ENCODE measurements at places on chromosomes 4 and X. TPM values are rescaled to one million over a fixed set of nuclear protein-coding genes. Genes with fewer than 3 reads are reported as not detected.
A peak's percentile ranks its signal among the peaks of the same experiment; 100 is the strongest.

Gene MUC7
- total RNA-seq: not detected

Gene MAGEA9B
- total RNA-seq: not detected

- H3K27ac ChIP-seq: no peak overlapping the region
- H3K27me3 ChIP-seq: no peaks in the 10 kb centered on the region
- no peak overlapping the region for H3K4me3 ChIP-seq
- H3K4me1 ChIP-seq: no peaks in the 10 kb centered on the region
Observed at GRCh38 chr4:157992948-157993839, 179.6 kb downstream of the GASK1B start.

Gene TLL1
- total RNA-seq: 0.19 TPM

Gene SLC4A4
- 28.7 TPM for total RNA-seq

Gene BBS7
- total RNA-seq: 2.6 TPM

Gene CPLX1
- 2.9 TPM for total RNA-seq

DNA sequence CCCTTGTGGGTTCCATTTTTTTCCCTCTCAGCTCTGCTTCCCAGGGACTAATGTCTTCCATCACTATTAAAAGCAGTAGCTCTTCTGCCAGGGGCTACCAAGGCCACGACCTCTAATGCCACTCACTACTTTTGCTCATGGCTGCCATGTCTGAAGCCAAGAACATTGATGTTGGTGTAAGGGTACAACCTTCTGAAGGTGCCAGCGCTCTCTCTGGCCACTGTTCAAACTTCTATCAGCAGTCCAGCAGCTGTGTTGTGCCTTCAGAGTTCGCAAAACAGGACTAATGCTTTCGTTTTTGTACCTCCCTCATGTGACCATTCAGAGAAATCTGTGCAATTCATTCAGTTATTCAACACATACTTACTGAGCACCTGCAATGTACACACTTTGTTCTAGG lies 121.5 kb upstream of the ENPEP start:
- H3K4me1 ChIP-seq: no peaks in the 10 kb centered on the region
- no peak overlapping the region for H3K27ac ChIP-seq
- no peak overlapping the region for H3K4me3 ChIP-seq
- H3K36me3 ChIP-seq: no peaks in the 10 kb centered on the region
- no peak for DNase-seq
- H3K27me3 ChIP-seq: no peaks in the 10 kb centered on the region

DNA sequence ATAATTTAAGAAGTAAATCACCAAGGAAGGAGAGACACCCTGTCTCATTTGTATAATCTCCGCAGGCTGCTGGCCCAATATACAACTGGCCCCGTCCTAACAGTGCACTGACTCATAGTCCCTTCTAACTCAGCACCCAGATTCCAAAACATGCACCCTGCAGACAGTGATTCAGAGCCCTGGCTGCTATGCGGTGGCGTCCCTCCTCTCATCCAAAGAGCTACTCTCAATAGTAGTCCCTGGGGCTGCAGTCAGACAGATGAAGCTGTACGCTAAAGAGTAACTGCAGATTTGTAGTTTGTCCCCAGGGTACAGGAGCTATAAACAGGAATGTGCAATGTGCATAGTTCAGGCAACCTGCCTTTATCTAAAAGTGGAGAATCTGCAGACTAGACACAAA lies 23.0 kb downstream of the GABRA3 start:
- no peak for DNase-seq
- no peaks in the 10 kb centered on the region for H3K36me3 ChIP-seq
- H3K27me3 ChIP-seq: no peaks in the 10 kb centered on the region
- H3K27ac ChIP-seq: no peak overlapping the region
- H3K4me1 ChIP-seq: no peaks in the 10 kb centered on the region

- DNase-seq: no peak
- H3K36me3 ChIP-seq: peaks cover 9% of the 10 kb centered on the region
- no peak overlapping the region for H3K4me3 ChIP-seq
- H3K4me1 ChIP-seq: no peaks in the 10 kb centered on the region
- no peak overlapping the region for H3K27ac ChIP-seq
Observed at GRCh38 chr4:143196323-143196722, 11.6 kb downstream of the USP38 start.

- H3K4me3 ChIP-seq: no peak overlapping the region
- no peaks in the 10 kb centered on the region for H3K27me3 ChIP-seq
- no peaks in the 10 kb centered on the region for H3K36me3 ChIP-seq
- no peak for DNase-seq
- no peaks in the 10 kb centered on the region for H3K4me1 ChIP-seq
- H3K27ac ChIP-seq: no peak overlapping the region
Observed at GRCh38 chr4:21765810-21766407, 182.7 kb downstream of the KCNIP4 start.

- no peak overlapping the region for H3K27ac ChIP-seq
- H3K36me3 ChIP-seq: no peaks in the 10 kb centered on the region
- no peak for DNase-seq
Observed at GRCh38 chrX:150868625-150869024, 29.8 kb downstream of the CD99L2 start.

- no peak overlapping the region for H3K4me3 ChIP-seq
- H3K36me3 ChIP-seq: no peaks in the 10 kb centered on the region
- H3K27me3 ChIP-seq: no peaks in the 10 kb centered on the region
- no peak overlapping the region for H3K27ac ChIP-seq
Observed at GRCh38 chrX:154313147-154313546, 17.6 kb downstream of the TKTL1 start.

DNA sequence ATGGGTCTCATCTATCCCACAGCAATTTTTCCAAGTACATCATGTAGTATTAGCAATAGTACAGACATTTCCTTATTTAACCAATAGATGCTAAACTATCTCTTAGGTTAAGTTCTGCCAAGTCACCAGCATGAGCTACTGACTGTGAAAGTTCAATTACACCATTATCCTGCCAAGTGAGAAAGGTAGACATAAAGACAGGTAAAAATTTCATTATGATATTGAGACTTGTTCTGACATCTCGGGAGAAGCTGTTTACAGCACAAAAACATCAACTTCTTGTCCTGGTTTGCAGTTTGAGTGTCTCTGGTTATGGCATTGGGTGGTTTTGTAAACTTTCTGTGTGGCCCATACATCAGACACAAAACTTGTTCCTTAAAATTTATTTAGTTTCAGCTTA lies 622.4 kb upstream of the PCDH10 start:
- H3K27me3 ChIP-seq: no peaks in the 10 kb centered on the region
- DNase-seq: no peak
- H3K36me3 ChIP-seq: no peaks in the 10 kb centered on the region
- H3K27ac ChIP-seq: no peak overlapping the region
- H3K4me1 ChIP-seq: no peaks in the 10 kb centered on the region

Gene GDI1
- 36.1 TPM for total RNA-seq

- H3K36me3 ChIP-seq: no peaks in the 10 kb centered on the region
- no peak overlapping the region for H3K4me3 ChIP-seq
- H3K4me1 ChIP-seq: no peaks in the 10 kb centered on the region
- H3K27me3 ChIP-seq: no peaks in the 10 kb centered on the region
- no peak overlapping the region for H3K27ac ChIP-seq
Observed at GRCh38 chr4:149993030-149993429, 85.2 kb upstream of the DCLK2 start.

- peak; percentile 87 for DNase-seq
- no peak overlapping the region for H3K4me3 ChIP-seq
- H3K4me1 ChIP-seq: peaks cover 7% of the 10 kb centered on the region
- H3K27ac ChIP-seq: no peak overlapping the region
Observed at GRCh38 chr4:1043651-1044468, 32.4 kb downstream of the FGFRL1 start.

Gene S100P
- total RNA-seq: 4.8 TPM

Gene SMPX
- total RNA-seq: 0.51 TPM

DNA sequence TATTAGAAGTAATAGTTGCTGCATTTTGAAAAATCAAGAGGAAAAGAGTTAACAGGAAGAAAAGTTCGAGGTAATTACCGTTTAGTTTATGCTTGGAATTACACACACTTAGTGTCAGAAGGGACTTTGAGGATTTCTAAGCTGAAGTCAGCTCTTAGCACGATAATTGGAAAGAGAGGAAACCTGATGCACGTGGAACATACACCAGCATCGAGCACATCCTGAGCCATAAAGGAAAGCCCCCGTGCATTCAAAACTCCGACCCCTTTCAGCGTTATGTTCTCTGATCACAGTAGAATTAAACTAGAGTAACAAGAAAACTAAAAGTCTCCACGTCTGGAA lies 400 bp upstream of the PAQR3 start:
- no peak for DNase-seq
- peaks cover 12% of the 10 kb centered on the region for H3K4me1 ChIP-seq
- no peak overlapping the region for H3K27ac ChIP-seq
- H3K27me3 ChIP-seq: no peaks in the 10 kb centered on the region
- H3K36me3 ChIP-seq: no peaks in the 10 kb centered on the region

Gene RTL5
- 2.9 TPM for total RNA-seq

Gene FGA
- 15,902 TPM for total RNA-seq

Gene CLNK
- total RNA-seq: not detected

GRCh38 chr4:40301603-40302002 lies 33.5 kb upstream of the CHRNA9 start:
- H3K27me3 ChIP-seq: no peaks in the 10 kb centered on the region
- no peak overlapping the region for H3K27ac ChIP-seq
- DNase-seq: no peak
- no peaks in the 10 kb centered on the region for H3K36me3 ChIP-seq
- H3K4me1 ChIP-seq: no peaks in the 10 kb centered on the region
- no peak overlapping the region for H3K4me3 ChIP-seq

- no peaks in the 10 kb centered on the region for H3K4me1 ChIP-seq
- H3K27me3 ChIP-seq: no peaks in the 10 kb centered on the region
- DNase-seq: no peak
Observed at GRCh38 chr4:184232202-184232601, 14.5 kb upstream of the ENPP6 start.

GRCh38 chrX:69138118-69138390 lies 27.2 kb downstream of the PJA1 start:
- H3K4me3 ChIP-seq: no peak overlapping the region
- no peak for DNase-seq
- H3K27me3 ChIP-seq: no peaks in the 10 kb centered on the region
- no peaks in the 10 kb centered on the region for H3K4me1 ChIP-seq

Gene POU4F2
- total RNA-seq: not detected

Gene DRP2
- not detected for total RNA-seq

DNA sequence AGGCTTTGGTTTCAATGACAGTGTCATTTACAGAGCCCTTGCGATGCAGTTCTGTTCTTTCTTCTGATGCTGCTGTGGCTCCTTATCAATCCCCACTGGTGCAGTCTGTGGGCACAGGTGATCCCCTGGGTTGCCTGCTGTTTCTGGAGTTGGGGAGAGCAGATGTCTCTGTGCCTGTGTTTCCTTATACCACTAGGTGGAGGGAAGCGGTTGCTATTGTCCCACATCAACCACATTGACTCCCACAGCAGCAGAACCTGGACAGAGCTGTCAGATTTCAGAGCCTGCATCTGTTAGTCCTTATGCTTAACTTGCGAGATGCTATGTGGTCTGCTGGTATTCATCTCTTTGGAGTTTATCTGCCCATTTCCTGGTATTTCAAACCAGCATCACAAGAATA lies 57.7 kb downstream of the NEIL3 start:
- no peaks in the 10 kb centered on the region for H3K4me1 ChIP-seq
- no peaks in the 10 kb centered on the region for H3K27me3 ChIP-seq
- no peak overlapping the region for H3K27ac ChIP-seq
- no peak overlapping the region for H3K4me3 ChIP-seq

Gene MID1
- 2.2 TPM for total RNA-seq

Gene CDX4
- not detected for total RNA-seq

DNA sequence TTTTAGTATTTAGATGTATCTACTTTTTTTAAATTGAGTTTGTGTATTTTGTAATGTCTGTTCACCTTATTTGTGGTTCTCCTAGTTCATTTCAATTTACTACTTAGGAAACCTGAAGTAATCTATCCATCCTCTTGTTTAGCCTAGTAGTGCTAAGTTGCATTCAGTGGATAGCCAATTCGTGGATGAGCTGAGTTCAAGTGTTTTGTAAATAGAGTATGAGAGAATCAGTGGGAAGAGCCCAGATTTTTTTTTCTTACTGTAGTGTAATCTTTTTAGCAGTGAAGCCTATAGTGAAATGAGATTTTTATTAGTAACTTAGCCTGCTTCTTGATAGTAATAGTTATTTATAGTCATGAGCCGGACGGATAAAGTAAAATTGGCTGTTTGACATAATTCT lies 21.7 kb downstream of the STAG2 start:
- no peaks in the 10 kb centered on the region for H3K27me3 ChIP-seq
- H3K4me3 ChIP-seq: no peak overlapping the region
- no peak overlapping the region for H3K27ac ChIP-seq
- no peaks in the 10 kb centered on the region for H3K36me3 ChIP-seq
- DNase-seq: no peak
- H3K4me1 ChIP-seq: no peaks in the 10 kb centered on the region

DNA sequence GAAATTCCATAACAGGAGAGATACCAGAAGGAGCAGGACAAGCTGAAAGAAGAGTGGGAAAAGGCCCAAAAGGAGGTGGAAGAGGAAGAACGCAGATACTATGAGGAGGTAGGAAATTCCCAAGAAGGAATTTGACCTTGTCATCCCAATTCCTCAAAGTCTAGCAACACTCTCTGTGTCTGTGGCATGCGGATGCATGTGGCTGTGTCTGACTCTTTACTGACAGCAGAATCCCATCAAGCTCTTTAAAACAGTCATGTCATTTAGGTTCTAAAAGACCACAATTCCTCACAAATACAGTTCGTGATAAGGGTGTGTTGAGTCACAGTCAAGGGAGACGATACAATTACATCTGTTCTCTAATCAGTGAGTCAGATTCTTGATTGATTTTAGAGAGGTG lies 68.5 kb downstream of the PHOX2B start:
- H3K36me3 ChIP-seq: peaks cover 4% of the 10 kb centered on the region
- H3K27ac ChIP-seq: no peak overlapping the region
- DNase-seq: no peak

DNA sequence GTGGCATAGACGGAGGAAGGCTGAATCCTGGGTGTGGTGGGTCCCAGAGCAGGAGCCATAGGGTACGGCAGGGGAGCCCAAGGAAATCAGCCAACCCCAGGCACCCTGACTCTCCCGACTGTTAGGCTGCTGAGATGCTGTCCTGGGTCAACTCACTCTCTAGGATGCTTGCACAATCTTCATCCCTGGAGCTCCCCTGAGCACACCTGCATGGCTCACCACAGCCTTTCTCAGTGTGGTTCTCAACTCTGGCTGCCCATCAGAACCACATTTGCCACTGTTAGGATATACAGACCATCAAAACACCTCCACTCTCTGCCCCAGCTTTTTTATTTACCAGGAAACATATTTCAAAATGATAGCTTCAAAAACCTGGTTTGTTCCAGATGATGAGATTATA lies 236.3 kb downstream of the FBXW7 start:
- H3K27me3 ChIP-seq: no peaks in the 10 kb centered on the region
- no peak overlapping the region for H3K27ac ChIP-seq
- H3K4me1 ChIP-seq: no peaks in the 10 kb centered on the region
- H3K36me3 ChIP-seq: no peaks in the 10 kb centered on the region

- DNase-seq: no peak
- H3K4me1 ChIP-seq: no peaks in the 10 kb centered on the region
- no peaks in the 10 kb centered on the region for H3K27me3 ChIP-seq
Observed at GRCh38 chr4:2332976-2333319, 71.0 kb upstream of the MXD4 start.

- no peak overlapping the region for H3K27ac ChIP-seq
- H3K36me3 ChIP-seq: no peaks in the 10 kb centered on the region
- H3K27me3 ChIP-seq: no peaks in the 10 kb centered on the region
- H3K4me3 ChIP-seq: no peak overlapping the region
- no peak for DNase-seq
Observed at GRCh38 chrX:150051096-150051495, 112.8 kb upstream of the EOLA2 start.

Gene NXF2B
- not detected for total RNA-seq

Data from right lobe of liver (tissue), 6 donors.